Activated CD4-positive, alpha-beta T cell treated with anti-CD3 and anti-CD28 coated beads for 24 hours (primary cell): ENCODE measurements at places on chromosomes 4 and X.

- no peak for DNase-seq
Measured at GRCh38 chr4:55912249-55912648, 36.5 kb upstream of the CEP135 start.

GRCh38 chrX:45191820-45192409 is 8.8 kb downstream of the DIPK2B start:
- no peak for DNase-seq

GRCh38 chr4:3729882-3730226 is 36.3 kb upstream of the ADRA2C start:
- DNase-seq, result no peak

- no peak for DNase-seq
Measured at GRCh38 chr4:86630629-86631028, 36.5 kb downstream of the PTPN13 start.

- DNase-seq, result no peak
Measured at GRCh38 chr4:67091673-67092072, 453.6 kb downstream of the CENPC start.

DNA sequence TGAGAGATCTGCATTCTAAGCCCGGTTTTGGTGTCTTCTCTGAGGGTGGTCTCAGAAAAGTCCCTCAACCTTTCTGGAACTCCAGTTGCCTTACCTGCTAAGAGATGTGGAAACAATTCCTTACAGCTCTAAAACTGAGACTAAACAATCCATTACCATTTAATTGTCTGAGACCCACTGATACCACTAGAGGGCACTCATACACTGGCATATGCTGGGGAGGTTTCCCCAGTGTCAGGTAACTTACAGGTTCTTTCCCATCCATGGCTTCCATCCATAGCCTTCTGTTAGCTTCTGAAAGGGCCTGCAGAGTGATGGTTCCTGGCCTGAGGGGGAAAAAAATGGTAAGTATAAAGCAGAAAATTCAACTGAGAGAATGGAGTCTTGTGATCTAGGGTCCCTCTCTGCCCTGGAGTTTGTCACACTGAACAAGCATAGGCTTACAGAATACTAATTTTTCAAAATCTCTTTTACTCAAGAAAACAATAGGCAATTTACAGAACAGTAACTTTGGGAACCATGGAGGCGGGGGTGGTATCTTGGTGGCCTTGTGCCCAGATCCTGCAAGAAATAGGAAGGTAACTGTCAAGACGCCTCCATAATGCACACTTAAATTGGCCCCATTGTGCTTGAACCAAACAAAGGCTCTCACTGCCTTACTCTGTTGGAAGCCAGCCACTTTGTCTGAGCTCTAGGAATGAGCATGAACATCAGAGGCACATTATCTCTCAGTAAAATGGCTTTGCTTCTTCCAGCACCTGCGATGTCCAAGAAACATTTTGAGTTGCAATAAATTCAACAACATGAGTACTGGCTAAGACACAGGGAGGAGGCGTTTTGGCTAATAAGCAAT is 236.1 kb downstream of the OPHN1 start:
- DNase-seq, result peak; percentile 9

DNA sequence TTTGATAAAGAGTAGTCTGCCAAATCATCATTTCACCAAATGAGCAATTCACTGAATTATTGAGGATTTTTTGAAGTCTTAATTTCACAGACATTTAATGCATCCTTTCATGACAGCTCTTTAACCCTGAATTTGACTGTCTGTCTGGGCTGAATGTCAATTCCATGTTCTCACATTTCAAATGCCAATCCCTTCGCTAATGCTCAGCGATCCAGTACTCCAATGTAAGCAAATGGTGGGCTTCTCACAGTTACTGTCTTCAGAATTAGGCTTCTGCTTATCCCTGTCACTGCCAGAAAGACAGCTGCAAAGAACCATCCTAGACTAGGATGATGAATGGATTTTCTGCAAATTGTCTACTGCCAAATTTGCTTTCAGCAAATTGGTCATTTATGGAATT is 36.2 kb upstream of the USP38 start:
- DNase-seq, result no peak

- DNase-seq, result no peak
Measured at GRCh38 chr4:85672959-85673358, 198.0 kb downstream of the ARHGAP24 start.

DNA sequence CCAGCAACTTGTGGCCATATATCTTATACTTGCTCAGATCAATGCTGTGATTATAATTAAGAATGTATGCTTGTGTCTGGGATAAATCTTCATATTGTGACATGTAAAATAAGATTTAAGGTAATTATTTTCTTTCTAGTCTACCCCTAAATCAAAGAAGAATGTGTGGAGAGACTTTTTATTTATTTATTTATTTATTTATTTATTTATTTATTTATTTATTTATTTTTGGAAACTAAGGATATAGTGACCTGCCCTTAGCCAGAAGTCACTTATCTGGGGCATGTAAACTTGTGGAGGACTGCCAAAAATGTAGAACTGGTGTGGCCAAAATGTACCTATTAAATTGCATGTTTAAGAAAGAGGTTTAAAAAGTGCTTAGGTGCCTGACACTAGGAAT is 144.3 kb downstream of the BEND2 start:
- no peak for DNase-seq

GRCh38 chrX:154349359-154349935 is 25.0 kb downstream of the FLNA start:
- no peak for DNase-seq

DNA sequence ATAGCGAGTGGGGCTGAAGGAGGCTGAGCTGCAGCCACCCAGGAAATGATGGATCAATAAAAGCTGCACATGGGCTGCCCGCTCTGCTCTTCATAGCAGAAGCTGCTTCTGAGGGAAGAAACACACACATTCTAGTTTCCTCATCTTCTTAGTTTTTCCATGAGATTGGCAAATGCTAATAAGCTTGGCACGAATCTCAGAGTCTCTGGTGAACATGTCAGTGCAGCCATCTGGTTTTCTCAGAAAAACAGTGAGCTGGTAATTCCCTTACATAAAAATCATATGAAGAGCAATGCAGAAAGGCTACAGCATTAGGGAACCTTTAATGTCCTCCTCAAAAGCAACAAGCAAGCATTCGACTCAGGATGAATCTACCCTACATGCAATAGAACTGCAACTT is 69.9 kb downstream of the GATB start:
- DNase-seq, result no peak

DNA sequence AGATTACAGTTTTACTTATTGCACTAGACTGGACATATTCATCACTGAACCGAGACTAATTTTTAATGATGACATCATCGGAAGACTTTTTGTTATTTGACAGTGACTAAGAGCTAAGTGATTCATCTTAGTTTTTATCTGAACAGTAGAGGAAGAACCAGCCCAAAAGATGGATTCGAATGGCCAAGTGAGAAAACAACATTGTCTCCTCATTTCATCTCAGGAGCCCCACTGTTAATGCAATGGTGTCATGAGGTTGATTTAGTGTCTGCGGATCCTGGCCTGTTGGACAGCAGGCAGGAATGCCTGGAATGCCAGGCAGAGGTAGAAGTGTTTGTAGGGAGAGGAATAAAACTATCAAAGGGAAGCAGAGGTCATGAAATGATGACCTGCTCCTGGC is 37.8 kb upstream of the HPF1 start:
- DNase-seq, result no peak
